ENCODE measurements at places on chromosomes 3 and 15. TPM values are rescaled to one million over a fixed set of nuclear protein-coding genes. Genes with fewer than 3 reads are reported as not detected.

GRCh38 chr15:74226761-74227540, 9.2 kb upstream of the CCDC33 start:
- no peak for DNase-seq

The SYNPR gene
- 1.0 TPM for total RNA-seq

The EPHB3 gene
- total RNA-seq: 22.6 TPM

- no peak for DNase-seq
Measured at GRCh38 chr3:55163421-55163820, 235.6 kb upstream of the LRTM1 start.

The GRAMD2A gene
- total RNA-seq: not detected

- DNase-seq: no peak
Measured at GRCh38 chr3:119468041-119468440, 722 bp upstream of the POGLUT1 start.

The KNG1 gene
- not detected for total RNA-seq

DNA sequence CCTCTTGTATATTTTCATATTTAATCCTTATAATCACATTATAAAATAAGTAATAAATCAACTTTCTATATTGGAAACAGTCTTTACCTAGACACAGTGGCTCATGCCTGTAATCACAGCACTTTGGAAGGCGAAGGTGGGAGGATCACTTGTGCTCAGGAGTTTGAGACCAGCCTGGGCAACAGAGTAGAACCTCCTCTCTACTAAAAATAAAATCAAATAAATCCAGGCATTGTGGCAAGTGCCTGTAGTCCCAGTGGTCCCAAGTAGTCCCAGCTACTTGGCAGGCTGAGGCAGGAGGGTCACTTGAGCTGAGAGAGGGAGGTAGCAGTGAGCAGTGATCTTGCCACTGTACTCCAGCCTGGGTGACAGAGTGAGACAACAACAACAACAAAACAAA, 975.1 kb downstream of the ROBO1 start:
- no peak for DNase-seq

DNA sequence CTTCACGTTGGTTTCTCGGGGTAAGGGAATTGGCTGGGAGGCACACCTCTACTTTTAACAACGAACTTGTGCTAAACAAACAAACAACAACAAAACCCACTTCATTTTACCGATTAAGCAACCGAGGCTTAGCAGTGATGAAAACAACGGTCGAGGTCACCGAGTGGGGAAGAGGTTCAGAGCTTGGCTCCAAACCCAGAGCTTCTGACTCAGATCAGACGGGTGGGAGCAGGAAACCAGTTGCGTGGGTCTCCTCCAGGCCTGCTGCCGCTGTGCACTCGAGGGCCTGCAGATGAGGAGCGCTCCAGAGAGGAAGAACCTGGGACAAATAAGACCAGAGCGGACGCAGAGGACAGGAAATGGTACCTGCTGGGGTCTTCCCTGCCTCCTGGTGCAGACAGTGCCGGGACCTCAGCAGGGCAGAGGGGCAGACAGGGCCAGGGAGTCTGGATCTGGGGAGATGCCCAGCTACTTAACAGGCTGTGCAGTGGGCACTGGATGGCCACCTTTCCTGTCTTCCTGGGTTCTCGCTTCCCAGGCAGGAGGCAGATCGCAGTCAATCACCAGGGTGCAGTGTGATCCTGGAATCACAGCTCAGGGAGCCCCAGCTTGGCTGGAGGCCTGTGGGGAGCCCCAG, 99.0 kb upstream of the MEF2A start:
- DNase-seq: no peak

The GPR149 gene
- total RNA-seq: not detected

GRCh38 chr15:29115093-29115991, 154.3 kb downstream of the NSMCE3 start:
- peak; percentile 67 for DNase-seq

The TIMP4 gene
- 5.2 TPM for total RNA-seq

Measured in stomach (tissue), 19 donors.